Fibroblast of the aortic adventitia (primary cell): ENCODE measurements at places on chromosomes 4 and X. TPM values are rescaled to one million over a fixed set of nuclear protein-coding genes. Genes with fewer than 3 reads are reported as not detected.

- peak; percentile 51 for DNase-seq
These were observed 712 bp downstream of the STX18 start for GRCh38 chr4:4541040-4541631.

GRCh38 chr4:2946812-2947600 lies 16.2 kb downstream of the NOP14 start:
- no peak for DNase-seq

- DNase-seq, result peak; percentile 31
These were observed 559.0 kb upstream of the AMOT start for GRCh38 chrX:113399506-113400192.

DNA sequence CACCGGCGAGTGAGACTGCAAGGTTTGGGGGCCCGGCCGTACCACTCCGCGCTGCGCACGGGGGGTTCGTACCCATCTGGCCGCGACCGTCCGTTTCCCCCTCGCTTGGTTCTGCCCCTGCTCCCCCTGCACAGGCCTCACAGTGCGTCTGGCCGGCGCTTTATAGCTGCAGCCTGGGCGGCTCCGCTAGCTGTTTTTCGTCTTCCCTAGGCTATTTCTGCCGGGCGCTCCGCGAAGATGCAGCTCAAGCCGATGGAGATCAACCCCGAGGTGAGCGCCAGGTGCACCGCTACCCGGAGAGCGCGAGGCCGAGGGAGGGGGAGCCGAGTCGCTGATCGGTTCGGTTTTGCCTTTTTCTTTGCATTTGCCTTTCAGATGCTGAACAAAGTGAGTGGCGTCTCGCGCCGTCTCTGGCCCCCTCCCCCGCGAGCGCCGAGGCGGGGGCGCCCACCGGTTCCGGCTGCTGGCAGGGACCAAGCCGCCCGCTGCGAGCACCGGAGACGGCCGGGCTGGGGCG lies at the start of gene UCHL1:
TSS of gene UCHL1 (plus strand) at position 189 of the 517 bp plus-strand sequence. CDS start at position 238, 49 bp downstream.
- peak; percentile 84 for DNase-seq

GRCh38 chr4:3461515-3462291 lies 1.4 kb upstream of the DOK7 start:
- no peak for DNase-seq

GRCh38 chr4:183355405-183355804 lies 33.2 kb upstream of the CLDN24 start:
- DNase-seq, result peak; percentile 94

Gene XAGE2
- total RNA-seq, result not detected in 2 replicates

DNA sequence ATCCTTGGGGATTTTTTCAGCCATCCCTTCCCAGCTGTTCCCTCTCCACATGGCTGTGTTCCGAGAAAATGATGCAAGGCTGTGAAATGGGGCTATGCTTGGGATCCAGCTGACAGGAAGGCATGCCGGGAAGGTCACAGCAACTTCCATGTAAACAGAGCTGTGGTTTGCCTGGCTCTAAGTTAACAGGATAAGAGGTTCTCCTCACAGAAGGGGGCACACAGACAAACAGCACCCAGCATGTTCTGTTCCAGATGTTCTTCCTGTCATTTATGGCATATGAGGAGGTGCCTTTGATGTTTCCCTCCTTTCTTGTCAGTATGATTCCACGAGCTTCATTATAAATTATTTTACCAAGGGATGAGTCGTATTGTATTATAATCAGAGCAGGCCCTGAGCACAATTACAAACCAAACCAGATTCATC lies 220.7 kb downstream of the ANTXR2 start:
- peak; percentile 93 for DNase-seq
